ENCODE measurements at places on chromosomes 5 and 9.
A peak's percentile ranks its signal among the peaks of the same experiment; 100 is the strongest.

- no peak for DNase-seq
These were observed 524.4 kb upstream of the CHD1 start for GRCh38 chr5:99453196-99453595.

DNA sequence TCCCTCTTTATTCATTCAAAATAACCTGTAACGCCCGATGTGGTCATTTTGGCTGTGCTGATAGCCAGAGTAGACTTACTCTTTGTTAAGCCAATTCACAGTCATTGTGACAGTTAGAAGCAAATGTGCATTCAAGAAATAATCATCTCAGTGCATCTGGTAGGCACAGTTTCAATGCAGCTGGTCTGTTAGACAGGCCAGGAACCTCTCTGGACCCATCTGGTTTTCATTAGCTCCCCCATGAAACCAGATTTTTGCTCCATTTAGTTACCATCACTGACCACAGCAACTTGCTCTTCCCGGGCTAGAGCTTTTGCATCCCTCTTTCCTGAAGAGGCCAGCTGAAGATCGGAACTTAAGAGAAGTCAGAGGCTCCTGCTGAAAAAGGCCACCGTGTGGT lies 284.2 kb downstream of the NSG2 start:
- no peak for DNase-seq

DNA sequence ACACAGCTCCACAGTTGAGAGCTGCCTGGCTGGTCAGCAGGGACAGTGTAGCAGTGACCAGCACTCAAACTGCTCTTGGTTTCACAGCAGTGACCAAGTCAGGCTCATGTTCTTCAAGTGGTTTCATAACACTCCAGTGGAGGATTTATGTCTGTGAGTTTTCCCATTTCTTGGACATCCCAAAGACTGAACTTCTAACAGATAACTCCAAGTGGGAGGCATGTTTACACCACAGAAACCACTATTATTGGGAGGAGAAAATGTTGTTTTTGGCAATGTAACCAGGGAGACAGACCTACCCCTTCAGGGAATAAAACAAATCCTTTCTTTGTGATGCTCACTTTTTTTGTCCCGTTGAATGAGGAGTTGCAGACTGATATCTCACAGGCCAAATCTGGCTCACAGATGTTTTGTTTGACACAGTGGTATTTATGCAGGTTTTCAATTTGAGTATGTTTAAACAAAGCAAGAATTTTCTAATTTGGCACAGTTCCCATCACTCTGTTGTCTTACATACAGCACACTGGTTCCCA lies 141.5 kb downstream of the RMI1 start:
- no peak for DNase-seq

DNA sequence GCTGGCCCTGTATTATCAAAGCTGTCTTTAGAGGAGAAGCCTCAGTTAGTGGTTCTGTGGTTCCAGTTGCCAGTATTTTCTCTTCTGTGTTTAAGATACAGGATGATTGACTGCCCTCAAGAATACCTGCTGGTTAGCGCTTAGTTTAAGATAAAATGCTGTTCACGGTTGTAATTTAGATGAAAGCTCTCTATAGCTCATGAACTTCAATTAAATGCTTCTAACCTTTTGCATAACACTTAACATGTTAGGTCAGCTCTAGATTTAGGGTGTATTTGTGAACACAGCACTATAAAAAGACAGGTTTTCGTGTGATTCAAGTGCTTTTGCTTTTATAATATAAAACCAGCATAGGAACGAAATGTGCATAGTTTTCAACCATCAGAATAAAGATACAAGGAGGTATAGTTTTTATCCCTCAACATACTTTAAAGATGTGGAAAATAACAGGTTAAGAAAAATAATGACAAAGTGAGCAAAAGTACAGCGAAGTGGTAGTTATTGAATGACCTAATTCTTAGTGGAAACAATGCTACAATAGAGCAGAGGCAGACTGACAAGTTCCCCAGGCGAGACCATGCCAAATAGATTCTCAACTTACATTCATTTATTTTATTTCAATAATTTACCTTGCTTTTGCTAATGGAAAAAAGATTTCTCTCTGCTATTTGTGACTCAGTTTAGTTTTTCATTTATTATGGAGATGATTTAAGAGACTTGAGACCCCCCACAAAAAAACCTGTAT lies 602.6 kb upstream of the DMAC1 start:
- no peak for DNase-seq

DNA sequence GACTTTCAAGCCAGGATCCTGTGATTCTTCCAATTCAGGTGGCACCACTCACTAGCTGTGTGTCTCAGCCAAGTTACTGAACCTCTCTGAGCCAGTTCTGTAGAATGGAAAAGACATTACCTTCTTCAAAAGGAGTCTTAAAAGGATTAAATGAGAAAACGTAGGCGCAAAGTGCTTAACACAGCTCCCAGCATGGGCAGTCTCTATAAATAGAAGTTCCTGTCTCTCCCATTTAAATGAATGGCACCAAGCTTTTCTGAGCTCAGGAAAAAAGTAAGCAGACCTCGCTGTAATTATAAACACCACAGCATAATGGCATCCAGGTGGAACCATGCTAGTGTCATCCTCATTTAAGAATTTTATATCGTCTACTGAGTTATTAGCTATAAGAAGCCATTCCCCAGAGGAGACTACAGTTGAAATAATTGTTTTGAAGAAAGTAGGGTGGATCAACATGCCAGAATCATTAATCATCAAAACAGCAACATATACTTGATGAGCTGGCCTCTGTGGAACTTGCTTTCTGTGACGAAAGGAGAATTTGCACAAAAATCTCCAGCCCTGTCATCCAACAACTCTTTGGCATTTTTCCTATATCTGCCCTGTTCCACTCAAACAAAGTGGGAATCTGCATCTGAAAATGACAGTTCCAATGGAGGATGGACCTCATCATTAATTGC lies 188.9 kb downstream of the SPOCK1 start:
- no peak for DNase-seq

GRCh38 chr5:104412649-104413240 lies 850.2 kb upstream of the NUDT12 start:
- DNase-seq = peak; percentile 1

GRCh38 chr5:32129074-32129598 lies 45.0 kb downstream of the GOLPH3 start:
- no peak for DNase-seq

DNA sequence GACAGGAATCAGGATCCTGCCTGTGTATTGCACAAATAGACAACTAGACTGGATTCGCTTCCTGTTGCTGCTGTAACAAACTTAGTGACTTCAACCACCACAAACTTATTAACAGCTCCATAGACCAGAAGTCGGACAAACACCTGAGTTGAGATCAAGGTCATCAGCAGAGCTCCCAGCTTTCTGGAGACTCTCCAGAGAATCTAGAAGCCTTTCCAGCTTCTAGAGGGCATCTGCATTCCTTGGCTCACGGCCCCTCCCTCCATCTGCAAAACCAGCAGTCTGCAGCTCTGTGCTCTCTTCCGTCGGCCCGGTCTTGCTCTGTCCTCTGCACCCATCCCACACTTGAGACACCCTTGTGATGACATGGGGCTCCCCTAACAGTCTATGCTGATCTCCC lies 99.1 kb downstream of the KCNT1 start:
- no peak for DNase-seq

- DNase-seq = no peak
These were observed 44.7 kb upstream of the SLC27A6 start for GRCh38 chr5:128920345-128921215.

- no peak for DNase-seq
These were observed 57.6 kb upstream of the SH3GL2 start for GRCh38 chr9:17521100-17521855.

- no peak for DNase-seq
These were observed 37.9 kb downstream of the SLC6A7 start for GRCh38 chr5:150227606-150228273.

GRCh38 chr9:95901506-95901905 lies 26.0 kb downstream of the ERCC6L2 start:
- no peak for DNase-seq

- no peak for DNase-seq
These were observed 12.6 kb downstream of the DNM1 start for GRCh38 chr9:128215491-128216409.

DNA sequence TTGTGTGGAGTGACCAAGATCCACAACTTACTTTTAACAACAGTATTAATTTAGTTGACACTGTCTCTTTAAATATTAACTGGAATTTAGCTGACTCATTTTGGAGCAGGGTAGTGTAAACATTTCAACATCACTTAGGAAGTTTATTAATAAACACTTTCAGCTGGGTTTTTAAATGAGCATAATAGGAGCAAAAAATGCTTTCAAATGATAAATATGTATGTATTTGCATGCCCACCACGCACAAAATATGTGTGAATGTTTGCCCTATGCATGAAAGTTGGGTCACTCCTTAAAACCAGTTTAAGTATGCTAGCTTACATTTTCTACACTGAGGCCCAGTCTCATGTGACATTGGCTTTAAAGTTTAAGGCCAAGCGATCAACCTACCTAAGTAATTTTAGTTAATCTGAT lies 2.9 kb downstream of the ZFAND5 start:
- no peak for DNase-seq

DNA sequence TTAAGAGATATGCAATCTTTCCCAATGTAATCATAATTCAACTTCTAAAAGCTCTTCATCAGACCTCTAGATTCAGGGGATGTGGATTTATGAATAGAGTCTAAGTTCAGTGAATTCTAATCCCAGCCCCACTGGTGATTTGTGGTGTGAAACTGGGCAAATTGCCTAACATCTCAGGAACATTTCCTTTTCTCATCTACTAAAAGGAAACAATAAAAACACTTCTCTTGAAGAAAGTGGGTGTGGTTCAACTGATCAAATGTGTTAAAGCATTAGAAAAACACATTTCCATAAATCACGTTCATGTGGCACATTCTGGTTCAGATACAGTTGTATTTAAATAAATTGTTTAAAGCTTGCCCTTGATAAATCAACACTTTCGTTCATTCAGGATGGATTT lies 631.7 kb upstream of the CDH6 start:
- DNase-seq = no peak

DNA sequence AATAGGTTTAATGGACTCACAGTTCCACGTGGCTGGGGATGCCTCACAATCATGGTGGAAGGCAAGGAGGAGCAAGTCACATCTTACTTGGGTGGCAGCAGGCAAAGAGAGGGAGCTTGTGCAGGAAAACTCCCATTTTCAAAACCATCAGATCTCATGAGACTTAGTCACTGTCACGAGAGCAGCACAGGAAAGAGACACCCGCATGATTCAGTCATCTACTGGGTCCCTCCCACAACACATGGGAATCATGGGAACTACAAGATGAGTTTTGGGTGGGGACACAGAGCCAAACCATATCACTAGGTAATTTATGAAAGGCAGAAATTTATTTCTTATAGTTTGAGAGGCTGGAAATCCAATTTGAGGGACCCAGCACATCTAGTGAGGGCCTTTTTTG lies 40.0 kb downstream of the MTREX start:
- DNase-seq = no peak

DNA sequence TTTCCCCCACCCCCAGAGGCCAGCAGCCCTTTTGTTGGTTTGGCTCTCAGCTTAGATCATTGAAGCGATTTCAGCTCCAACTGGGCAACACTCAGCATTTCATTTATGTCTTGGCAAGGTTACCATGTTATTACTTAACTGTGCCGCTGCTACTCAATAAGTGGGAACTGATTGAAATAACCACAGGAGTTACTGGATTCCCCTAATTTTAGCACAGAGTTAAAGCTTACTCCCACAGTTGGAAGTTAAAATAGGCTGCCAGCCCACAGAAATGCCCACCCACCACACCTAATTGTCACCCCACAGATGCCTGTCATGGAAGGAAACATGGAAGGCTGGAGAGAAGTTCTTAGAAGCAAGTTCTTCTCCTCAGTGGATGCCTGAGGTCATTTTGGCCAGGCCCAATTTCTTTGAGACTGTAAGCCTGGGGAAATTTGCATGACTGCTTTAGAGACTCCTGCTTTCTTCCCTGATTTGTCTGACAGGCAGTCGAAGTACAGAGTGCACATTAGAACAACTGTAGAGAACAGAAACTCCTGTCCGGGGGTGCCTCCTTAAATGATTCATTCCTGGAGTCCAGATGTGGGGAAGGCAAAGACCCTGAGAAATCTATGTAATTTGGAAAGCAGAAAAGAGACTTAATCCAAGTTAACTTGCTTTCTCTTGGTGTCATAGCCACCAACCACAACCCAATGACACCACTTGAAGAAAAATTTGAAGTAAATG lies 370.0 kb downstream of the ZSWIM6 start:
- DNase-seq = peak; percentile 14

DNA sequence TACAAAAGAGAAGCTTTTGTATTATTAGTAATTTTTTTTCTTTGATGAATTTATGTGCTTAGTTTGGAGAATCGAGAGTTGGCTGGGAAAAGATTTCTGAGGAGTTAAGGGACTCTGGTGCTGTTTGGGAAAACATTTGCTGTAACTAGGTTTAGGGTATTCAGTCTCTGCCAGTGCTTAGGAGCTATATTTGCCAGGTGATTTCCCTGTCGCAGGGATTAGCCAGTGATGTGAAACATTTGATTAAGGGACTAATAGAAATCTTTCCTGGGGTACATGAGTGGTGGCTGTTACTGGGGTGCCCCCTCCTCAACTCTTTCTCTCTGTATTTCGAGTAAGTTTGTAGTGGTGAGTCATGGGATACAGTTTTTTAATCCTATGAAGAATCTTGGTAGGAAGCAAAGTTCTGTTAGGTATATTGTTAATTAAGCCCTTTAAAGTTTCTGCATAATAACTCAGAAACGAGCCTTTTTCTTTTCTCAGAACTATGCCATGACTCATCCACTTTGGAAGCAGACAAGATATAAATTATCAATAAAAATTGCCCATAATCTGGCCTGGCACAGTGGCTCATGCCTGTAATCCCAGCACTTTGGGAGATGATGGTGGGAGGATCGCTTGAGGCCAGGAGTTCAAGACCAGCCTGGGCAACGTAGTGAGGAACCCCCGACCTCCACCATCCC lies 18.6 kb downstream of the RGMB start:
- DNase-seq = no peak

- DNase-seq = no peak
These were observed 63.9 kb downstream of the SREK1 start for GRCh38 chr5:66207800-66208561.

- DNase-seq = no peak
These were observed 85.3 kb downstream of the PRLR start for GRCh38 chr5:35145012-35145411.

DNA sequence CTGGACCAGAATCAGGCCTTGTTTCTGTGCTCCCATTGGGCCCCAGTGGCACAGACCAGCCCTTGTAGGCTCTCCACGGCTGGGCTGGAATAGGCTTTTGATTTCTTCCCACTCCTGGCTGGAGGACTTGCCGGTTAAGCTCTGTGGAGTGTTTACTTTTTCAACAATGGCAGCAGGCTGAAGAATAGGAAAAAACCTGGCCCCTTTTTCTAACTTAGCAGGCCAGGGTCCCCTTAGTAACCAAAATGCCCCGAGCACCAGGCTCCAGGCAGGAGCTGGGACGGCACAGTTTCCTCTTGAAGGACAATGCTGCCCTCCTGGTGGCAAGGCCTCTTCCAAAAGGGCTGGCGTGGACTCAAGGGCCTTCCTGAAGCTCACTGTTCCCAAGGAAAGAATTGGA lies 230.3 kb downstream of the CRB2 start:
- no peak for DNase-seq

- no peak for DNase-seq
These were observed 36.2 kb upstream of the MEGF9 start for GRCh38 chr9:120750421-120750820.

Data from GM06990 (cell line).